Mucosa of gallbladder (tissue), 1 donor: ENCODE measurements at places on chromosomes 11 and 22. TPM values are rescaled to one million over a fixed set of nuclear protein-coding genes. Genes with fewer than 3 reads are reported as not detected.

Gene SLC37A2
- 7.8 TPM for total RNA-seq

DNA sequence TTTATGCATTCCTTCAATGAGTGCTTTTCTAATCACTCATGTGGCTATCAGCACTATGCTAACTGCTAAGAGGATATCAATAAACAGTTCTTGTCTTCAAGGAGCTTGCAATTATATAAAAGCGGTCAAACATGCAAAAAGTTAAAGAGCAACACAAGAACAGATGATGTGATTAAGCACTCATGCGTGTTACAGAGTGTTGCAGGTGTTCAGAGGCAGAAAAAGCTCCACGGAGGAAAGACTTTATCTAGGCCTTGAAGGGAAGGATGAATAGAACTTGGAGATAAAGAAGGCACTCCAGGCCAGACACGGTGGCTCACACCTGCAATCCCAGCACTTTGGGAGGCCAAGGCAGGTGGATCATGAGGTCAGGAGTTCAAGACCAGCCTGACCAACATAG is 13.6 kb downstream of the CD3E start:
- DNase-seq = no peak

DNA sequence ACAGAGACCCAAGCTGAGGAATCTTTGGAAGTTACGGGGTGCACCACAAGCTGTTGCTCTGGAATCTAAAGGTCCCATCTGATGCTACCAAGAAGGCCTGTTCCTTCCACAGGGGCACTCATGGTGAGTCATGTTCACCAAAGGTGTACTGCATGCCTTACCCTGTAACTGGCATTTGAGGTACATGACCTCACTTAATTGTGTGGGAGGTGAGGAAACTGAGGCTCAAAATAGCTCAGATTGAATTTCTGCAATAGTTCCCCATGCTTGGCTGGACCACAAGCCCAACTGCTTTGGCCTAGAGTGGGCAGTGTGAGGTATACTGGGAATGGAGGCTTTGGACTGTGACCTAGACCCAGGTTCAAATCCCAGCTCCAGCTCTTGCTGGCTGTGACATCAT is 8.2 kb downstream of the MTFP1 start:
- DNase-seq = no peak

GRCh38 chr22:37792494-37792893 is 15.2 kb upstream of the GCAT start:
- DNase-seq = no peak

- DNase-seq = no peak
Observed at GRCh38 chr22:43543522-43544288, 131.9 kb downstream of the MPPED1 start.

Gene KDM4E
- not detected for total RNA-seq
